ENCODE measurements at places on chromosomes 6 and 20.

DNA sequence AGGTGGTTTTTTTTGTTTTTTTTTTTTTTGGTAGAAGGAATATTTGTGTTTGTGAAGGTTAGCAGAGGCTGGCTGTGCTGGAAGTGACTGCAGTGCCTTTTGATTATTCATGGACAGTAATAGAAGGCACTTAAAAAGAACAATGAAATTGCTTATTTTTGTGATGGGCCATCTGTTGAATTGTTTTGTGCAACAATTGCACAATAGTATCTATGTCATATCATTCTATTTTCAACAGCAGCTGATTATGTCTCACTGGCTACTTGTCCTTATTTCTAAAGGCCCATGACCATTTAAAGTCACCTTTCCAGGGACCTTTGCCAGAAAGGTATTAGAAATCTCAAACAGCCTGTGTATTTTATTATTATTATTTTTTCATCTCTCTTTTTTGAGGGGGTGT lies 70.6 kb downstream of the AFG1L start:
- DNase-seq = no peak

GRCh38 chr6:110093981-110094380 lies 85.5 kb downstream of the WASF1 start:
- no peak for DNase-seq

GRCh38 chr20:16821211-16822089 lies 73.3 kb downstream of the OTOR start:
- no peak for DNase-seq

- no peak for DNase-seq
These were observed 28.7 kb downstream of the PYGB start for GRCh38 chr20:25276533-25277050.

DNA sequence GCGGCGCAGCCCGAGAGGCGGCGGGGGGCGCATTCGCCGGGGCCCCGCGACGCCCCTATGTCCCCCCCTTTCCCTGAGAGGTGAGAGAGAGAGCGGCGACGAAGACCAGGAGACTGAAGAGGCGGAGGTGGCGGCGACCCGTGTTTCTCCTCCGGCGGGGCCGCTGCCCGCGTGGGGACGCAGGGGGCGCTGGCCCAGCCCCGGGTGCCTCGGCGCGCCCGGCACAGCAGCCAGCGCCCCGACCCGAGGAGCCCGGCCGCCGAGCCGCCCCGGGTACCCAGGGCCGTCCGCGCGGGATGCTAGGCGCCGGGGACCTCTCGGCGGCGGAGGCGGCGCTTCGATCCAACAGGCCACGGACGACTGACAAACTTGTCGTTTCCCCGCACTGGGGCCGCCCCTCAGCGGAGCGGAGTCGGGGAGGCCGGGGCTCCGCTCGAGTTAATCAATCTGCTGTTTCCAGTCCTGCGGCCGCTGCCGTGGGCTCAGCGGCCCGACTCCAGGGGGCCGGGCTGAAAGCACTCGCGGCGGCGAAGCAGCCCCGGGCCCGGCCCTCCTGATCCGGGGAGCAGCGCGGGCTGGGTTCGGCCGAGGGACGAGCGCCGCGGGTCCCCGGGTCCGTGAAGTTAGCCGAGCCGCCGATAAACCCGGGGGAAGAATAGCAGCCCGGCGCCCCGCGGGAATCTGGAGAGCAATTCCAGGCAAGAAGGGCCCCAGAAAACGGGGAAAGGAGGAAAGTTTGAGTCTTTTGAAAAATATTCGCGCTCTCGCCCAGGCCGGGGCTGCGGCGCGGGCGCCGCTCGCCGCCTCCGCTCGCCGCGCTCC lies 631 bp downstream of the MDGA1 start:
- DNase-seq = no peak

DNA sequence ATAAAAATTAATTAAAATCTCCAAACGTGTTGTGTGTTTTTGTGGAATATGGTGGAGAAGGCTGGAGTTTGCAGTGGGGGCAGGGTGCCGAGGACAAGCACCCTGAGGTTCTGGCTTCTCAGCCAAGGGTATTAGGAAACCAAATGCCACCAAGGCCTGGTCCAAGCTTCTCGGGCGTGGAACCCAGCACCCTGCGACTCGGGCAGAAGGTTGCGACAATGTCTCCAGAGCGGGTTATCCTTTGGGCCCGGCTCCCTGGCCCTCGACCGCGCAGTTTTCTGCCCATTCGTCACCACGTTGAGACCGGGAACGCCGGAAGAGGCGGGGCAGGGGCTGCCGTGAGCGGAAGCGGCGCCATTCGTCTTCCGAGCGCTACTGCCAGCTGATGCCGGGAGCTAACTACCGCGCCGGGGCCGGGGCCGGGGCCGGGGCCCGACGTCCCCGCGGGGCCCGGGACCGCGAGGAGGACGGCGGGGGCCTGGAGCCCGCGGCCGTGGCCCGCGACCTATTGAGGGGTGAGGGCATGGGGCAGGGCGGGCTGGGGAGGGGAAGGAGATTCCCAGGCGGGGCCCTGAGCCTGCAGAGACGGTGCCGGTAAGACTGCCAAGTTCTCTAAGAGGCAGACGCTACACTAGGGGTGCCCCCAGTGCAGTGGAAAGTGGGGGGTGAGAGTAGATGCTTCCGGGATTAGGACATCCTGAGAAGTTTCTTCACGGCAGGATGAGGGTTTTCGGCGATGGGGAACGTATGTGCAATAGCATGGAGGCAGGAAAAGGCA lies at the start of gene RRP36:
Gene RRP36 (plus strand): TSS at position 354 of the 778 bp plus-strand sequence. CDS start 32 bp downstream, at position 386.
- peak; percentile 54 for DNase-seq

- no peak for DNase-seq
These were observed 84.4 kb downstream of the B3GAT2 start for GRCh38 chr6:70872469-70872868.

DNA sequence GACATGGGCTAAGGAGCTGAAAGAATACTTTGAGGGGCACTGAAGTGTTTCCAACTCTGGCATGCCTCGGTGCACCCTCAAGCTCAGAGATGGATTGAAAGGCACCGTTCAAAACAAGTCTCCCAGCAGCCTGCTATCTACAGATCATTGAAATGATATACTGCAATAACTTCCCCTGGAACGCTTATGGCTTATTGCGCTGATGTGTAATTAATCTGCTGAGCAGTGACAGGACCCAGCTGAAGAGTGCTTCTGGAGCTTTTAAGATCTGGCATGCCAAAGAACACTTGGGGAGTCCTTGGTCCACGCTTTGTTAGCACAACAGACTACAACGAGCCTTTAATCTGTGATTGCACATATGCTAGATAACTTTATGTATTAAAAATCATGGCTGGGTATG lies 708.2 kb downstream of the PRKN start:
- DNase-seq = no peak
